Activated T-cell treated with anti-CD3 and anti-CD28 coated beads, Interleukin-2, amount 50 U/mL, for 1 hour (primary cell): ENCODE measurements at places on chromosomes 4 and X.

- no peak for DNase-seq
Observed at GRCh38 chr4:149951152-149951900, 126.9 kb upstream of the DCLK2 start.

GRCh38 chr4:16290681-16291420 lies 64.6 kb upstream of the TAPT1 start:
- no peak for DNase-seq

- no peak for DNase-seq
Observed at GRCh38 chr4:134078230-134078914, 123.2 kb downstream of the PABPC4L start.

- no peak for DNase-seq
Observed at GRCh38 chr4:138097912-138098600, 144.1 kb downstream of the SLC7A11 start.

DNA sequence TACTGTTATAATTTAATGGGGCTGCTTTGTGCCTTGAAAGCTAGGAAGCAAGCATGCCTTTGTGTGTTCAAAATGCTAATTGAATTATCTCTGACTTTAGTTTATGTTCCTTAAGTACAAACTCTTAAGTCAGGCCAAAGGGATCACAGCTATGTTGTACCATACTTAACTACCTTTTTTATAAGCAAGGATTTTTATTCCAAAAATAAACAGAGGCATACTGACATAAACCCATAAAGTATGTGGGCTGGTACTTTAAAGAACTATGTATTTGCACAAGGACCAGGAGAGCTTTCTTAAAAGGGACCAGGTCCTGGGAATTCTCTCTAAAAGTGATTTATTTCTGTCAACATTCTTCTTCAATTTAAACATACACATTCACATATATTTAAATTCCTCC lies 57.8 kb upstream of the HCCS start:
- DNase-seq = no peak
